Lung microvascular endothelial cell (primary cell): ENCODE measurements at places on chromosomes 6 and 20. TPM values are rescaled to one million over a fixed set of nuclear protein-coding genes. Genes with fewer than 3 reads are reported as not detected.

Gene TINAG
- not detected in 2 replicates for total RNA-seq

Gene RSPO3
- not detected in 2 replicates for total RNA-seq

Gene DEFB114
- total RNA-seq: not detected in 2 replicates

Gene PRIM2
- total RNA-seq: 7.7 and 8.9 TPM in 2 replicates

Gene CFAP206
- under 0.01 and 0.22 TPM in 2 replicates for total RNA-seq

Gene MARCKS
- 187 and 258 TPM in 2 replicates for total RNA-seq

Gene HTR1E
- not detected in 2 replicates for total RNA-seq

Gene FAM229B
- 3.3 and 6.5 TPM in 2 replicates for total RNA-seq

Gene RIMS1
- total RNA-seq: 25.7 and 51.8 TPM in 2 replicates

Gene LY6G6D
- total RNA-seq: not detected in 2 replicates

Gene C6orf62
- 68.1 and 70.0 TPM in 2 replicates for total RNA-seq

Gene CCN6
- total RNA-seq: not detected in 2 replicates

Gene ZBP1
- total RNA-seq: not detected in 2 replicates

Gene TOX2
- 0.60 and 1.7 TPM in 2 replicates for total RNA-seq

Gene LINC00237
- not detected in 2 replicates for total RNA-seq

Gene B4GALT5
- 34.4 and 61.9 TPM in 2 replicates for total RNA-seq

Gene IL17F
- not detected in 2 replicates for total RNA-seq

Gene RPN2
- 236 and 252 TPM in 2 replicates for total RNA-seq

Gene OOEP
- total RNA-seq: under 0.01 TPM in 1 of 2 replicates, not detected in the other

Gene SMIM28
- not detected in 2 replicates for total RNA-seq

Gene PEDS1
- 10.2 and 11.9 TPM in 2 replicates for total RNA-seq

Gene ANKRD66
- total RNA-seq: not detected in 2 replicates

Gene ZFP64
- total RNA-seq: 24.6 and 33.9 TPM in 2 replicates

Gene SIRPG
- total RNA-seq: not detected in 2 replicates

Gene CNBD2
- 3.3 and 5.6 TPM in 2 replicates for total RNA-seq

Gene NT5E
- total RNA-seq: 65.7 and 135 TPM in 2 replicates

Gene CD83
- 1.7 and 4.6 TPM in 2 replicates for total RNA-seq
